ENCODE measurements at places on chromosomes 11 and 22.

DNA sequence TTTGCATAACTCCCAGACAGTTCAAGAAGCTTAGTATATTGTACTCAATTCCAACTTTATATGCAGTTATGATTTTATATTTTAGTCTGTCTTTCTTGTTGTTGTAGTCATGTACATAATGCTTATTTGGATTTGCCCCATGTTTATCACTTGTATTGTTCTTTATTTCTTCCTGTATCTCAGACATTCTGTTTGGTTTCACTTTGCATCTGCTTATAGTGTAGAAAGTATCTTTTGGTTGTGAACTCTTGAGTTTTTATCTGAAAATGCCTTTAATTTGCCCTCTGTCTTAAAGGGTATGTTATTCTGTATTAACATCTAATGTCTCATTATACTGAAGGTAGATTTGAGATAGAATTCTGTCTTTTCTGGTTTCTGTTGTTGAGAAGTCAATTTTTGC is 275.4 kb downstream of the DYNC2H1 start:
- DNase-seq = no peak

DNA sequence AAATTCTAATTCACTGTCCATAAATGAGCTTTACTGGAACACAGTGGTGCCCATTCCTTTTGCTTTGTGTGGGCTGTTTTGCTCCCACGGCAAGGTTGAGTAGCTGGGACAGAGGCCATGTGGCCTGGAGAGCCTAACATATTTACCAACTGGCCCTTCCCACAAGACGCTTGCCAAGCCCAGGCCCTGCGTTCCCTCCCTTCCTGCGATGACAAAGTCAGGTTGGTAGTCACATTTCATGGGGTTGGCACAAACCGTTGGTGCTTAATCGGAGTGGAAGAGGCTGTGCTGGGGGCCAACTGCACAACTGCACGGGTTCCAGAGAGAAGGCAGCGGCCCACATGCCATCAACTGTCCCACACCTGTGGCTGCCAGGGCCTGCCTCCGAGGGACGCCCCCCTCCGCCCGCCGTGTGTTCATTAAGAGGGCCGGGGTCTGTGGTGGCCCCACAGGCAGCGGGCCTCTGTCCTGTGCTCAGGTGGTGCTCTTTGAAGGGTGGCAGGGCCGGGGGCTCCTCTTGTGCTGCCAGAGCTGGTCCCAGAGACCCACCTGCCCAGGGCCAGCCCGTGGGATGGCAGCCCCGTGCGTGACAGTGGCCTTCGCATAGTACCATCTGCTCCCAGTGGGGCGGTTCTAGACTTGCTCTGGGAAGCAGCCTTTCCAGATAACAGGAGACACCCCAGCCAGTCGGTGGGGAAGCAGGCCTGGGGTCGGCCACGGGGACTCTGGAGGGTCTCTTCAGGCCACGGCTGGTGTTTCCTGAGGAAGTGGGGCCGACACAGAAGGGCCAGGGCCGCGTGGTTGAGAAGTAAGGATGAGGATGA is 81.5 kb upstream of the CLDN5 start:
- DNase-seq = no peak

GRCh38 chr22:33465554-33465953 is 407.4 kb upstream of the SYN3 start:
- DNase-seq = no peak

- no peak for DNase-seq
Observed at GRCh38 chr11:125214601-125215565, 50.3 kb downstream of the PKNOX2 start.

DNA sequence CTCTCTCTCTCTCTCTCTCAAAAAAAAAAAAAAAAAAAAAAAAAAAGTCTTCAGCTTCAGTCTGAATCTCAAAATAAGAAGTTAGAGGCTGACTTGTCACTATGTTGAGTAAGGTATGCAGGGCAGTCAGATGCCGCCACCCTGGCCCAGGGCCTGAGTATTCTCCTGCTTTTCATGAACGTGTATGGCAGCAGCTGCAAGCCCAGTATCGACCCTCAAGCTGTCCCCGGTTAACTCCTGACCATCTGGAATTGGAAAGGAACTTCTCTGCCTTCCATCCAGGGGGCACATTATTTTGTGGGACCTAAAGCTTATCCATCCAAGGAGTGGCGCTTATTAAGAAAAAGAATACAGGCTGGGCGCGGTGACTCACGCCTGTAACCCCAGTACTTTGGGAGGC is 11.4 kb downstream of the MRGPRD start:
- no peak for DNase-seq

DNA sequence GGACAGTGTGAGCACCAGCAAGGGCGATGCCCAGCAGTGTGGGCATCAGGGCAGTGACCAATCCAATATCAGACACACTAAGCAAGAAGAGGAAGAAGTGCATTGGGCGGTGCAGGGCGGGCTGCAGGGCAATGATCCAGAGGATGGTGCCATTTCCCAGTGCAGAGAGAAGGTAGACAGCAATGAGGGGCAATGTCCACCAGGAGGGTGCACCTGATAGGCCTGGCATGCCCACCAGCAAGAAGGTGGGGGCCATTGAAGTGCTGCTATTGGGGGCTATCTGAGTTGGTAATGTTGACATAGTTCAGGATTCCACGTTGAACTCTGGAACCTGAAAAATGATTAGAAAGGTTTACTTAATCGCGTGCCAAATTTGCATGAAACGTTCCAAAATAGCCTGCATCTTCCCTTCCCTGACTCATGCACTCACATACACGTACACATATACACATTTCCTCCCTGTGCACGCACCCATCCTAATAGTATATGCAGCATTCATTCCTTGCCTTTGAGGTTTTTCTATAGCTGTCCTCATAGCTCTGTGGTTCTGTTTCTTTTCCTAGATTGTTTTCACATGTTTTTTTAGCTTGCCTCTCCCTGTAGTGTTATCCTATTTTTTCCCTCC is at the start of gene OR51S1:
OR51S1 (minus strand) TSS at position 301 of the 625 bp plus-strand sequence; CDS start at position 301, 0 bp downstream.
- DNase-seq = no peak

- DNase-seq = no peak
Observed at GRCh38 chr11:88357323-88358039, 19.9 kb upstream of the CTSC start.

GRCh38 chr11:9529334-9529650 is 44.2 kb upstream of the WEE1 start:
- DNase-seq = no peak

Data from stimulated activated CD8-positive, alpha-beta memory T cell treated with anti-CD3 and anti-CD28 coated beads, Interleukin-2, amount 100 ng/mL, for 48 hours (primary cell).